PC-3 (cell line): ENCODE measurements at places on chromosomes 5 and 9.

DNA sequence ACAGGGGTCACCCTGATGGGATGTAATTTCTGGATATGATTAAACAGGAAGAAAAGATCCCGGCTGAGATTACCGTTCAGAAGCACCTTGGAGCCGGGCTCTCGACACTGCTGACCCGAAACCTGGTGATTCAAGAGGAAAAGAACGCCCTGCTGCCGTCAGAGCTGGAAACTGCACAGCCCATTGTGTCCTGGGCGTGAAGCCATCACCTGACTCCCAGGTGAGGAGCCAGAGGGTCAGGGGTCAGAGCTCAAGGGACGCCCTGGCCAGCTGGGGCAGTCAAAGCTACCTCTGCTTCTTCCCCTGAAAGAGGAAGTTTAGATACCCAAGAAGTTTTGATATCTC, 17.8 kb upstream of the SLC12A7 start:
- peak; percentile 65 for DNase-seq

- no peak for DNase-seq
Measured at GRCh38 chr5:148561801-148562311, 92.5 kb downstream of the HTR4 start.

GRCh38 chr5:144017631-144018030, 152.8 kb downstream of the YIPF5 start:
- no peak for DNase-seq

- DNase-seq = peak; percentile 2
Measured at GRCh38 chr5:178058321-178059012, 54.9 kb upstream of the N4BP3 start.

DNA sequence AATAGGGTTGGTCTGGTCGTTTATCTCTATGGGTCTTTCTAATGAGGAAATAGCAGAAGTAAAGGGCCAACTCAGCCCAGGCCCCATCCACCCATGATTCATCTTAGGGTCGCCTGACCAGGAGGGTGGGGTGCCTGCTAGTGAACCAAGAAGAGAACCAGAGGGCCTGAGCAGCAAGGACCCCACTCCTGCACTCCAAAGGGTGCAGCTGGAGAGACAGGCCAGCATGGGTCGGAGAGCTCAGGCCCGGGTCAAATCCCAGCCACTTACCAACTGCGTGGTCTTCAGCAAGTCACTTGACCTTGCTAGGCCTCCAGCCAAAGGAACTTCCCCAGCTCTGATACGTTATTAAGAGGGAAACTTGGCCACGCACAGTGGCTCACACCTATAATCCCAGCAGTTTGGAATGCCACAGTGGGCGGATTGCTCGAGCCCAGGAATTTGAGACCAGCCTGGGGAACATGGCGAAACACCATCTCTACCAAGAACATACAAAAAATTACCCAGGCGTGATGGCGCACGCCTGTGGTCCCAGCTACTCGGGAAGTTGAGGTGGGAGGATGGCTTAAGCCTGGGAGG, 4.3 kb downstream of the BBLN start:
- no peak for DNase-seq

GRCh38 chr9:37917313-37917731, 13.4 kb upstream of the SLC25A51 start:
- no peak for DNase-seq

GRCh38 chr5:15234911-15235310, 265.1 kb upstream of the FBXL7 start:
- no peak for DNase-seq

GRCh38 chr5:170403675-170404074, 14.5 kb upstream of the KCNMB1 start:
- DNase-seq = no peak

DNA sequence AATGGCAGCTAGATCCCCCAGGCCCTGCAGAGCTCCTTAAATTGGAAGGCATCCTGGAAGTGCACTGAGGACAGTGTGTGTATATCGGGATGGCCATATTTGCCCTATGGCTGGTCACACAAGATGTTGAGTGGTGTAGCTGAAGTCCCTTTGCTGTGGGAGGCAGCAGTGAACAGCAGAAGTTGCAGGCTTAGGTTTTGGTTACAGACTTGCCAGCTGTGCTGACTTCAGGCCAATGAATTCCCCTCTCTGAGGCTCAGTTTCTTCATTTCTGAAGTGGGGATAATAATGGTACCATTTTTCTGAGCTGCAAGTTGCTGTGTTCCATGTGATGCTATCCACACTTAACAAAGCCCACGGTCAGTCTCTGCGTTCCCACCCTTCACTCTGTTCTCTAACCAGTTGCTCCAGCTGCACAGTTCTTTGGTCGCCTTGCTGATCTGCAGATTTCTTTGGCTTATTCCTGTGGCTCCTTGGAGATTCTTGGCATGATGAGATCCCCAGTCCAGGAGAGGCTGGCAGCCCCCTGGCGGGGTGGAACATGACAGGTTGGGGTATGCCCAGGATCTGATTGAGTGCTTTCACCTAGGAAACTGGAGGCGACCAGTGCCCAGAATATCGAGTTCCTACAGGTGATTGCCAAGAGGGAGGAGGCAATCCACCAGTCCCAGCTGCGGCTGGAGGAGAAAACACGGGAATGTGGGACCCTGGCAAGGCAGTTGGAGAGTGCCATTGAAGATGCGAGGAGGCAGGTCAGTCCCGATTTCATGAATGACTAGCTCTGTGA, 6.5 kb upstream of the GLE1 start:
- no peak for DNase-seq

- no peak for DNase-seq
Measured at GRCh38 chr5:170497311-170498038, 6.3 kb upstream of the KCNIP1 start.

- no peak for DNase-seq
Measured at GRCh38 chr9:14136646-14137370, 177.1 kb downstream of the NFIB start.

- DNase-seq = peak; percentile 87
Measured at GRCh38 chr5:148482697-148483462, 99.1 kb downstream of the FBXO38 start.

- DNase-seq = peak; percentile 77
Measured at GRCh38 chr5:120388016-120388781, 75.9 kb upstream of the PRR16 start.

DNA sequence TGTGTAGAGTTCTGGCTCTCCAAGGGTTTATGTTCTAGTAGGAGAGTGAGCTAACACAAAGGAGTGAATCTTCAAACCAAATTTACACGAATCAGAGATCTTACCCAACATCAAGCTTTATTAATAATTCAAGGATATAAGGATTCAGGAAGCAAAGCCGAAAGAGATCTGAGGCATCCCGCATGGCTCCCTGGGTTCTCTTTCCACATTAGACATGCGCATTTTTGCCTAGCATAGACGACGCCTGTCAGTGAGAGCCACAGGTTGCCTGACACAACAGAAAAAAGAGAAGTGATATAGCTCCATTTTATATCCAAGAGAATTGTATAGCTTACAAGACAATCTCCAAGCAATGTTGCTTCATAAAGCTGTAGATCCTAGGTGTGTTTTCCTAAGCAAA, 52.6 kb downstream of the ESM1 start:
- DNase-seq = no peak

DNA sequence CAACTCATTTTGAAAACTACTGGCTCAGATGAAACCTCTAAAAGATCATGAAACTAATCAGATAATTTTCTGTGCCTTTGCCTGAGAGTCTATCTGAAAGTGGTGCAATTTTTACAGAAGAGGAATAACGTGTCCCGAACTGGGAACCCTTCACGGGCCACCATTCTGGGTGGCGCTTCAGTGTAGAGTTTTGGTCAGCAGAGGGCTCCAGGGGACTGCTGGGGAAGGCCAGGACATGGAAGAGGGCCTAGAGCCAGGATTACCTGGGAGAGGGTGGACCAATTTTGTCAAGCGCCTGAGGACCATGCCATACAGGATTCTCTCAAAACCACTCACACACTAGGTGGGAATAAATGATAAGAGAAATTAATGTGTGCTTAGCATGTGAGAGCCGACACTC, 49.7 kb upstream of the PLEKHG4B start:
- peak; percentile 66 for DNase-seq

DNA sequence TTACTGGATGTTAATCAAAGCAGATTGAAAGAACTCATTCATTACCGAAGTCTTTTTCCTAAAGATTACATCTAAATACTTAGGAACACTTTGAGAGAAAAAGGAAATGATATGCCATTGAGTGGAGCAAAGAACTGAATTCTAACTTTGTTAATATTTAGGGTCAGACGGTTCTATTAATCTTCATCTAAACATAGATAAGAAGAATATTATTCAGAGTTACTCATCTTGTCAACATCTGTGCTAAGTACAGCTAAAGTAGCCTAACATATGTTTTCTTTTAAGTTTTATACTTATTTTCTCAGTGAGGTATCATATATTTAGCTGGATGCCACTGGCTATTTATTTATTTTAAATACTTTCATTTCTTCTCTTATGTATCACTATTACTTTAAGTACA, 1763.7 kb downstream of the EFNA5 start:
- DNase-seq = peak; percentile 7

- DNase-seq = peak; percentile 93
Measured at GRCh38 chr5:20286512-20286911, 298.5 kb upstream of the CDH18 start.

DNA sequence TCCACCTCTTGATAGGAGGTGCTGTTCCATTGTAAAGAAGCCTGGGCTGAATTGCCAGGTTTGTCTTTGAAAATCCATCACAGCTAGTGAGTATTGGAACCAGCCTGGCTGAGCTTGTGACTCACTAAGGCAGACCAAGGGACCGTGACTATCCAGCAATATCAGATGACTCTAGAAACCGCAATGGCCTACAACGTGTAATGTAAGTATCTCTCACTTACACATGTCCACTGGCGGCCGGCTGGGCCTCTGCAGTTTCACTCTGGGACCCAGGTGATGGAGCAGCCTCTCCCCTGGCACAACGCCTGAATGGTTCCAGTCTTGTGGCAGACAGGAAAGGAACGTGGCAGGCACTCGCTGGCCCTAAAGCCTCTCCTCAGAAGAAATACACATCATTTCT, 3.1 kb upstream of the HRH2 start:
- DNase-seq = peak; percentile 37

DNA sequence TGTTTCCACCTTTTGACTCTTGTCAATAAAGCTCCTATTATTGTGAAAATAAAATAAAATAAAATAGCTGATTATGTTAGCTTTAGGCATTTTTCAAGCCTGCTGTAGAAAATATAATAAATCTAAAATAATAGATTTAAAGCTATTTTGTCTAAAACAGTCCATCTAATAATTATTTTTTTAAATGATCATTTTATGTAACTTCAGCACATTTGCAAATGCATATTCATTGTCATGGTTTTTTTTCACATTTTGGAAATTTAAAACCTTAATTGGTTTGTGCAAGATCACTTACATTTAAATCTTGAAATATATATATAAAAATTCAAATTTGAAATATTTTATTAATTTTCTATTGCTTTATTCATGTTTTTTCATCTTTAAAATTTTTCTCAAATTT, 159.8 kb downstream of the ADGRV1 start:
- no peak for DNase-seq

GRCh38 chr5:7597059-7597642, 201.2 kb downstream of the ADCY2 start:
- peak; percentile 52 for DNase-seq

DNA sequence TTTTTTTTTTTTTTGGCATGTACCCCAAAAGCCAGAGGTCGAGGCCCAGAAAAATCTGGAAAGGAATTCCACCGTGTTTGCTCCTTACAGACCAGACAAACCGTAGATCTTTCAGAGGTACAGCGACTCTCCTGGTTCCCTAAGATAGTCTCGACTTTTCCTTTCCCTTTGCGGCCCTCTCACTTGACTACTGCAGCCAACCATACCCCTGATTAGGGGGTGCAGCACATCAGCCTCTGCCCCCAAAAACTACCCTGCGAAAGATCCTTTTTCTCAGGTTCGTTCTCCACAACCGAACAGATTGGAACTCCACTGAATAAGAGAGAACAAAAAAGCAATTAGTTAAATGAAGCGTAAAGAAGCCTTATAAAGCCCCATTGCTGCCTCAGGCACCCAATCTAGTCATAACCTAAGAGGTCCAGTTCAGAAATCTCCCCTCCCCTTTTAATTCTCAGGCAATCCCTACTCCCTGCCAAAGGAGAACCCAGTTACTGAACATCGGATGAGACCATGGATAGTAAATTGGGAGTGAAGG, 379 bp upstream of the TICAM2 start:
- peak; percentile 12 for DNase-seq

- no peak for DNase-seq
Measured at GRCh38 chr9:6999794-7000193, 242.0 kb downstream of the KDM4C start.

- DNase-seq = peak; percentile 60
Measured at GRCh38 chr5:54013556-54014194, 296.7 kb downstream of the ARL15 start.

GRCh38 chr5:132830436-132831094, at the start of gene SHROOM1:
TSS of gene SHROOM1 (minus strand) at chr5:132830647. CDS start at chr5:132826140, 4,507 bp downstream.
- DNase-seq = peak; percentile 68

- no peak for DNase-seq
Measured at GRCh38 chr5:168135897-168136296, 155.5 kb upstream of the WWC1 start.

GRCh38 chr5:138605254-138605972, 30.2 kb upstream of the HSPA9 start:
- no peak for DNase-seq

- no peak for DNase-seq
Measured at GRCh38 chr5:139178935-139179334, 19.2 kb downstream of the SIL1 start.

- peak; percentile 93 for DNase-seq
Measured at GRCh38 chr5:172420235-172420939, 33.9 kb downstream of the SH3PXD2B start.

- DNase-seq = no peak
Measured at GRCh38 chr5:144004146-144004545, 166.3 kb downstream of the YIPF5 start.

- peak; percentile 54 for DNase-seq
Measured at GRCh38 chr9:131773911-131774379, 34.1 kb upstream of the RAPGEF1 start.
